ENCODE measurements at places on chromosomes 1 and 21. TPM values are rescaled to one million over a fixed set of nuclear protein-coding genes. Genes with fewer than 3 reads are reported as not detected.

DNA sequence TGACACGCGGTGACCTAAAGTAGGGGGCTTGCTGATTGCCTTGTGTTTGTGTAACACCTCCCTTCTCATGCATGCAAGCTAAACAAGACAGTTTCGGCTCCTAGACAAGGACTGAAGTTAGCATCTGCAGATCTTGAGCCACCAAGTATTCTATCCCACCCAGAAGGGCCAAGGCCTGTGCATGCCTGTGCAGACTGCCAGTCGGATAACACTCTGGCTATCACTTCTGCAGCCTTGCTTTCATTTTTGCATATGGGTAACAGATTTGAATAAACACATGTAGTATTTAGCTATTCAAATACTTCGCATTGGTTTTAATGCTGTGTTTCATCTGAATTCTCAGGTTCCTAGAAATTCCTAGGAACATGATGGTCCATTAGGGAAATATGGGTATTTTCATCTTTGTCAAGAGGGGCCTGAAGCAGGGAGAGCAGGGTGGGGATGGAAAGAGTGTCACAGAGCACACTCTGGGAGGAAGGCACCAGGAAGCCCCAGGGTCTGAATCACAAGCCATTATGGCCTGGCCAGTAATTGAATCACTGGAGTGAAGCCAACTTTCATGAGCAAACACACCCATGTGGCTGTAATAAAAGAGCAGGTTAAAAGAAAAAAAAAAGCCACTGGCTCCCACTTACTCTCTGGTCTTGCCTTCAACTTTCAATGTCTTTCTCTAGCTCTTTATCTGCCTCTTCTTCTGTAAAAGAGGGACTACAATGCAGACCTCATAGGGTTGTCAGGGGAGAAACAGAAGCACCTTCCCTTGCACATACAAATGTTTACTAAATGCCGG is 28.3 kb downstream of the GADD45A start:
- DNase-seq = no peak
- peaks cover 30% of the 10 kb centered on the region for H3K4me1 ChIP-seq
- H3K4me3 ChIP-seq = no peak overlapping the region
- no peaks in the 10 kb centered on the region for H3K36me3 ChIP-seq
- no peaks in the 10 kb centered on the region for H3K27me3 ChIP-seq
- no peak overlapping the region for H3K27ac ChIP-seq

- peaks cover 76% of the 10 kb centered on the region for H3K4me1 ChIP-seq
- H3K4me3 ChIP-seq = no peak overlapping the region
- H3K36me3 ChIP-seq = no peaks in the 10 kb centered on the region
- no peak for DNase-seq
These were observed 5.5 kb upstream of the MMP23B start for GRCh38 chr1:1626207-1627141.

The ROR1 gene
- 9.9 TPM for total RNA-seq

- H3K36me3 ChIP-seq = no peaks in the 10 kb centered on the region
- no peak overlapping the region for H3K4me3 ChIP-seq
- DNase-seq = no peak
These were observed 103.5 kb upstream of the SERTAD4 start for GRCh38 chr1:210129092-210129491.

GRCh38 chr21:46187261-46187660 is 3.0 kb upstream of the SPATC1L start:
- peaks cover 33% of the 10 kb centered on the region for H3K36me3 ChIP-seq
- peak overlapping the region; percentile 72 for H3K27ac ChIP-seq
- H3K27me3 ChIP-seq = no peaks in the 10 kb centered on the region
- DNase-seq = no peak

The THEM5 gene
- 0.76 TPM for total RNA-seq

The MIA3 gene
- 17.5 TPM for total RNA-seq

GRCh38 chr1:2850502-2850901 is 49.0 kb upstream of the TTC34 start:
- H3K27ac ChIP-seq = no peak overlapping the region

The HOOK1 gene
- total RNA-seq = 13.7 TPM

DNA sequence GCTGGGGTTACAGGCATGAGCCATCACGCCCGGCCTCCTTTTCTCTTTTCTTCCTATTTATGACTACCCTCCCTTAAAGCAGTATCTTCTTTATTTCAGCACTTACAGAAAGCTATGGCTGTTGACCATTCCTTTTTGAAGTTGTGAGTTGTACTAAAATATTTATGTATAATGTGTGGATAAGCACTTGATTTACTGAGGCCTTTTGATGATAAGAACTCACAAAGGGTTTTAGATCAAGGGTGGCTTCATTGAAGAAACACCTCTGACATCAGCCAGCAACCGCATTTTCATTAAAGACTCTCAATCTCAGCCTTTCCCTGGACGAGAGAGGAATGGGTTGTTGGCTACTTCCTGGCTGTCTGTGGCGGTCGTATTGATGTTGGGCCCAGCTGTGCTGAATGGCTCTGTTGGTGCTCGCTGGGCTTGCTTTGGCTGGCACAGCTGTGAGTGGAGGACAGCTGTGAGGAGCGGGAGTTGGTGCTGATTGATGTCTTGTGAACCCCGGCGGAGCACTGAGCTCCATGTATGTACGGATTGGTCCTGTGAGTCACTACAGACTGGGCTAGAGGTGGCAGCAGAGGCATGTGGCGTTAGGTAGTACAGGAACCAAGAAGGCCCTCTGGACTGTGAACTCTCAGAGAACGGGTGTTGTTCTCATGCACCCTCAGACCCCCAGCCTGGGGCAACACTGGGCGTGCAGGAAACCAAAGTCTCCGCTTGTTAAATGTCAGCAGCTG is 208.8 kb downstream of the KIF26B start:
- H3K36me3 ChIP-seq = no peaks in the 10 kb centered on the region
- H3K27ac ChIP-seq = no peak overlapping the region
- no peak overlapping the region for H3K4me3 ChIP-seq
- H3K27me3 ChIP-seq = no peaks in the 10 kb centered on the region
- H3K4me1 ChIP-seq = no peaks in the 10 kb centered on the region

The CFAP298 gene
- total RNA-seq = 24.2 TPM

The ATP1A4 gene
- total RNA-seq = not detected
